ENCODE measurements at places on chromosomes 4 and X.

GRCh38 chr4:59553063-59553720 is 1646.9 kb upstream of the ADGRL3 start:
- DNase-seq = peak; percentile 75

DNA sequence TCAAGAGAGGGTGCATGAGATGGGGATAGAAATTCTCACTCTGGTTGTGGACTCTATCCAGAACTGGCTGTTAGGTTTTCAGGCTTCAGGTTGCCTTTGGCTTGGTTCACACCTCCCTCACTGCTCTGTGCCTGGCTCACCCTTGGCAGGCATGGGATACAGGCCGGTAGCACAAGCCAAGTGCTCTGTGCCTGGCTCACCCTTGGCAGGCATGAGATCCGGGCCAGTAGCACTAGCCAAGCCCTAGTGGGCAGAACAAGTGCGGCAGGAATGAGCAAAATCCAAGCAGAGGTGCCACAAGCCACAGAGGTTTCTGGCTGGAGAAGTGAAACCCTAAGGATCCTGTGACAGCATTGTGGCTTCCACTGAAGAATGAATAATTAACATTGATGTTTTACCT is 1642.3 kb downstream of the C4orf33 start:
- no peak for DNase-seq

GRCh38 chr4:185637163-185637875 is 102.0 kb upstream of the PDLIM3 start:
- no peak for DNase-seq

DNA sequence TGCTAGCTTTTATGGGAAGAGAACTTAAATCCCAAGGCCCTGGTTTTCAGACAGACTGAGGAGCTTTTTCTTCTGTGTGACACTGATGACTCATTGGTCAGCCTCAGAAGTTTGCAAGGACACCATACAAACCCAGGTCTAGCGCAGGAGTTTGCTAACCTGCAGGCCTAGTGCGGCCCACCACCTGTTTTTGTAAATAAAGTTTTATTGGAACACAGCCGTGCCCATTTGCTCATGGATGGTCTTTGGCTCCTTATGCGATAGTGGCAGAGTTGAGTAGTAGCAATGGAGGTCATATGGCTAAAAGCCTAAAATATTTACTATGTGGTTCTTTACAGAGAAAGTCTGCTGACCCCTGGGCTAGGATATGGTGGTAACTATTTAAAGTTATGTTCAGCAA is 98.3 kb downstream of the STOX2 start:
- DNase-seq = no peak

DNA sequence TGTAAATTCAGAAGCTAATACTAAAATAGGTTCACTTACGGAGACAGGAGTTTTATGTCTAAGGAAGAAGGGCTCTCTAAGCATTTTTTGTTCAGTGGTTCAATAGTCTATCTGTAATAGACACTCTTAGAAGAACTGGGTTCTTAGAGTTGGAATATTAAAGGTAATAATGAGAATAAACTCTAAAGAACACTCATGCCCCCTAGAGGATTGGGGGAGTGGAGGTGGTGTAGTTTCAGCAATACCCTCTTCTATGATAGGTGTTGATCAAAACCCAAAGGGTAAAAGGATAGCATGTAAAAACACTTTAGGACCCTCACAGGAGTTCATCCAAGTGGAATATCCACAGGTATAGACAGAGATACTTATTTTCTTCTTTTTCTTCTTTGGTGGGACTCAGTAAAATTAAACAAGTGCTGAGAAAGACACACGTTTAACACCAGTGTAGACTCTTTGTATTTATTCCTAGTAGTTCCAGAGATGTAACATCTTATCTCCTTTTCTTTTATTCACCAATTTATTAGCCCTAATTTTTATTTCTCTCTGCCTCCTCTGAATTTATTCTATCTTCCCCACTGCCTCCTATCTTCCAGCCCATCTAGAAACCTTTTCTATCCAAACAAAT is 25.7 kb upstream of the MND1 start:
- DNase-seq = peak; percentile 73

All from hematopoietic multipotent progenitor cell treated with erythropoietin and hydrocortisone succinate and interleukin-3 and kit ligand, for 8 days (in vitro differentiated cells).